H1 (cell line): ENCODE measurements at places on chromosomes 12 and 14. TPM values are rescaled to one million over a fixed set of nuclear protein-coding genes. Genes with fewer than 3 reads are reported as not detected.

LMO3 gene
- total RNA-seq, result 16.4 and 16.7 TPM in 2 replicates

KRT79 gene
- total RNA-seq, result not detected in 2 replicates

GPD1 gene
- 0.74 and 1.2 TPM in 2 replicates for total RNA-seq

SDSL gene
- total RNA-seq, result 0.69 TPM in 1 of 2 replicates, not detected in the other
